ENCODE measurements at places on chromosomes 3 and 15. TPM values are rescaled to one million over a fixed set of nuclear protein-coding genes. Genes with fewer than 3 reads are reported as not detected.

The C2CD4B gene
- not detected for total RNA-seq

The KCNH8 gene
- total RNA-seq, result not detected

The ACAN gene
- 0.09 TPM for total RNA-seq

The SLC22A14 gene
- total RNA-seq, result under 0.01 TPM

The ERICH6 gene
- 0.17 TPM for total RNA-seq
